ENCODE measurements at places on chromosomes 7 and 10. TPM values are rescaled to one million over a fixed set of nuclear protein-coding genes. Genes with fewer than 3 reads are reported as not detected.

TRIM50 gene
- not detected for total RNA-seq

- DNase-seq: no peak
- no peak overlapping the region for H3K4me3 ChIP-seq
- H3K27ac ChIP-seq: no peak overlapping the region
- peaks cover 2% of the 10 kb centered on the region for H3K27me3 ChIP-seq
These were observed 1291.6 kb upstream of the AUTS2 start for GRCh38 chr7:68306692-68307107.

DNA sequence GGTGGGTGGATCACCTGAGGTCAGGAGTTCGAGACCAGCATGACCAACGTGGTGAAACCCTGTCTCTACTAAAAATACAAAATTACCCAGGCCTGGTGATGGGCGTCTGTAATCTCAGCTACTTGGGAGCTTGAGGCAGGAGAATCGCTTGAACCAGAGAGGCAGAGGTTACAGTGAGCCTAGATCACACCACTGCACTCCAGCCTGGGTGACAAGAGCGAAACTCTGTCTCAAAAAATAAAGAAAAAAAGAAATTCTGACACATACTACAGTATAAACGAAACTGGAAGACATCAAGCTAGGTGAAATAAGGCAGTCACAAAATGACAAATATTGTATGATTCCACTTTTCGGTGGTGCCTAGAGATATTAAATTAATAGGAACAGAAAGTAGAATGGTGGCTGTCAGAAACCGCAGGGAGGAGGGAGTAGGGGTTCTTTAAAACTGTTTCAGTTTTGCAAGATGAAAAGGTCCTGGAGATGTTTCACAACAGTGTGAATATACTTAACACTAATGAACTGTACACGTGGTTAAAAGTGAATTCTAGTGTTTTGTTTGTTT is 23.2 kb downstream of the PILRA start:
- no peak for DNase-seq
- peaks cover 21% of the 10 kb centered on the region for H3K27me3 ChIP-seq
- H3K27ac ChIP-seq: no peak overlapping the region
- H3K4me1 ChIP-seq: peaks cover 6% of the 10 kb centered on the region

GRCh38 chr7:41367967-41368882 is 334.7 kb downstream of the INHBA start:
- no peaks in the 10 kb centered on the region for H3K27me3 ChIP-seq
- H3K4me3 ChIP-seq: no peak overlapping the region
- peaks cover 18% of the 10 kb centered on the region for H3K4me1 ChIP-seq
- H3K36me3 ChIP-seq: peaks cover 20% of the 10 kb centered on the region
- DNase-seq: no peak
